CD4-positive, alpha-beta T cell treated with Interleukin-12 subunit alpha and Interleukin-12 subunit beta, for 1 hour (primary cell): ENCODE measurements at places on chromosomes 13 and 19.

DNA sequence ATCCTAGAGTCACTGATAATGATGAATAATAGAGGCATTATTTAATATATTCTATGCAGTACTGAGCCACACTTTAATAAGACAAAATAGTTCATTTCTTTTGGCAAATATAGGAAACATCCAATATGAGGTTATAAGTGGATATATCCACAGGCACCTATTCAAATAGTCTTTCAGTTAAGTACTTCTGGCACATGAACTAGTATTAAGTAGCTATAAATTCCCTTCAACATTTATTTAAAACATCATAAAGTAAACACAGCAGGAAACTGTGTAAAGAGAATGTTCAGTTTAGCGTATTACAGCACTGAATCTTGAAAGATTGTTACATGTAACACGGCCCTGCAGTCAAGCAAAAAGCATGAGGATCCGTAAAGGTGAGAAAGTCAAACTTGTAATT is 463.3 kb upstream of the KLF12 start:
- DNase-seq, result no peak

GRCh38 chr13:76043874-76044273 is 407.7 kb downstream of the LMO7 start:
- DNase-seq, result no peak

DNA sequence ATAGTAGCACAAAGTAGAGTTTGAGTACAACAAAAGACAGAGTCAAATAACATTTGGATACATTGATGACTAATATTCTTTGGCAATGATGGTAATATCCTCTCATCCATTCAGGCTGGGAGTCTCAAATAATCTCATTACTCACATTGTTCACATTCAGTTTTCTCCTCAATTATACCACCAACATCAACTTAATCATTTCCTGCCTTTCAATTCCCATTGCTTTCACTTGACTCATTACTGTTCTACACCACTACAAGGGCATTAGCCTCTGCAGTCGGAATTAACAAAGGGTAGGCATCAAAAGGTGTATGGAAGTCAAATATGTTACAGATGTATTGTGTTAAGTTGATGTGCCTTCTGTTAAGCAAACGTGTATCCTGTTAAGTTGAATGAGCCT is 518.4 kb upstream of the SLITRK1 start:
- no peak for DNase-seq

DNA sequence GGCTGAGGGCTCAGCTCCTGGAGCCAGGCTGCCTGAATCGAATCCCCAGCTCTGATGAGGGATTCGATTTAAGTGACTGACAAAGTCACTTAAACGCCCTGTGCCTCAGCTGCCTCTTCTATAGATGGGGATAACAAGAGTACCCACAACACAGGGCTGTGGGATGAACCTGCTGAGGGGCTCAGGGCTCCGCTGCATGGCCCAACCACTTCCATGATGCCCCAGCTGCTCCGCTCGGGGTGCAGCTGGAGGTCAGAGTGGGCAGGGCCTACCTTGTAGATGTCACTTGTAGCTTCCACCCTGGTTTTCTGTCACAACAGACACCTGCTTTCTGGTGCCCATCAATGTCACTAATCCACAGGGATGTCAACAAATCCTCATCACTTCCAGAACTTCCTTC is 39.2 kb downstream of the STK24 start:
- no peak for DNase-seq

- no peak for DNase-seq
Observed at GRCh38 chr13:42380420-42381164, 108.6 kb downstream of the AKAP11 start.
